ENCODE measurements at places on chromosomes 4 and X. TPM values are rescaled to one million over a fixed set of nuclear protein-coding genes. Genes with fewer than 3 reads are reported as not detected.

The S100G gene
- total RNA-seq: not detected

The VSIG4 gene
- total RNA-seq: not detected

The MUC7 gene
- not detected for total RNA-seq

The GPR82 gene
- not detected for total RNA-seq

The KLKB1 gene
- total RNA-seq: 0.06 TPM

Data from bladder microvascular endothelial cell (primary cell).